ENCODE measurements at places on chromosomes 1 and 21. TPM values are rescaled to one million over a fixed set of nuclear protein-coding genes. Genes with fewer than 3 reads are reported as not detected.

CIART gene
- total RNA-seq, result 0.22 TPM

ITLN2 gene
- total RNA-seq, result not detected

KRTAP11-1 gene
- not detected for total RNA-seq

DSCAM gene
- total RNA-seq, result not detected

OLIG2 gene
- not detected for total RNA-seq

FMO5 gene
- total RNA-seq, result 0.18 TPM

RGS18 gene
- not detected for total RNA-seq

NECTIN4 gene
- 1.9 TPM for total RNA-seq
